ENCODE measurements at places on chromosomes 7 and 10.

- DNase-seq, result no peak
Measured at GRCh38 chr7:85224171-85224570, 37.3 kb upstream of the SEMA3D start.

- DNase-seq, result no peak
Measured at GRCh38 chr10:97842656-97843280, 6.9 kb upstream of the GOLGA7B start.

DNA sequence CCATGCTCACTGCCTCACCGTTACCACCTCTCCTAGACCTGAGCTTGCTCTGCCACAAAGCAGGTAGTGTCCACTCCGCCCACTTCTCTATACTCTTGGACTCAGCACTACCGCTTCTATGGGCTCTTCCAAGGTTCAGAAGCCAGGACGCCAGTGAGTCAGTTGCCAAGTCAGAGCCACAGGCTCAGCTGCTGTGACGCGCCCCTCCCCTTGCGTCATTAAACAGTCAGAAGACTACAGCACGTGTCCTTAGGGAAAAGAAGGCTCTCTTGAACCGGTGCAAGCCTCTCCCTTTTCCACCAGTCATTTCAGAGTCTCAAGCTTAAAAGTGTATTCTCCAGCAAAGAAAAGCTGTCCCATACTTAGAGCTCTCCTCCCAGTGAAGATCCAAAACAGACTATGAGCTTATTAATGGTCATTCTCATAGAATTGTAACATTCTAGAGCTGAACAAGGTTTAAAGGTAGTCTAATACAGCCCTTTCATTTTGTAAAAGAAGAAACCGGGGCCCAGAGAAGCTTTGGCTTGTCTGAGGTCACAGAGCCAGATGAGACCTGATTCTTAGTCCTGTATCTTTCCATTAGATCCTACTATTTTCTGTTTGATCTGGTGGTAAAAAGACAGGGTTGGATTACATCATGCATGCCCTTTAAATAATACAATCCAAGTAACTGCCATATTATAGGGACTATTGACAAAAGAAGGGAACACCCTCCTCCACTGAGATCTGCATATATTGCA, 40.9 kb upstream of the MET start:
- no peak for DNase-seq

- DNase-seq, result no peak
Measured at GRCh38 chr7:118974836-118975235, 750.3 kb downstream of the ANKRD7 start.

- no peak for DNase-seq
Measured at GRCh38 chr7:83359108-83359507, 196.4 kb upstream of the PCLO start.

- no peak for DNase-seq
Measured at GRCh38 chr7:148241700-148242293, 348.8 kb upstream of the C7orf33 start.

GRCh38 chr10:89115876-89116627, 91.1 kb downstream of the CH25H start:
- DNase-seq, result peak; percentile 6

GRCh38 chr7:18317941-18318340, 177.6 kb upstream of the HDAC9 start:
- DNase-seq, result no peak

DNA sequence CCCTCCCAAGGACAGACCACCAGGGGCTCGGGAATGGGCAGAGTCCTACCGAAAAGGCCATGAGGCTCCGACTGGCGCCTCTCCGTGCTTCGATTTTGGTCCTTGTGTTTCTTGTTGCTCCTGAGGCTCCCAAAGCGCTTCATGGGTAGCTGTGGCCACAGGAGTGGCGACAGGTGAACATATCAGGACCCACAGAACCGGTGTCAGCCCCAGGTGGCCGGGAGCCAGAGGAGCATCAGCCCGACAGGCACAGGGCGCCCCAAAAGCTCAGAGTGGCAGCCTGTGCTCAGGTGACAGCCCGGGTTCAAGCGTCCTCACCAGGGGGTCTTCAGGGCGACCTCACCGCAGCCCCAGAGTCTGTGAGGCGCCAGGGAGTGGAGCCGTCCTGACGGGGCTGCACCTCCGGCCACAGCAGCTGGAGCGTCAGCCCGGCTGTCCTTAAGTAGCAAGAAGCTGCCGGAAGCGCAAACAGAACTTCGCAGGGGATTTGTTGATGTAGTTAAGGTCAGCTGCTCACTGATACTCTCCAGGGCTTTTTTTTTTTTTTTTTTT, 141.0 kb downstream of the PRKAG2 start:
- DNase-seq, result no peak

GRCh38 chr10:88489107-88489506, 94.0 kb downstream of the RNLS start:
- no peak for DNase-seq

- DNase-seq, result no peak
Measured at GRCh38 chr10:24493165-24493564, 230.5 kb downstream of the ARHGAP21 start.

DNA sequence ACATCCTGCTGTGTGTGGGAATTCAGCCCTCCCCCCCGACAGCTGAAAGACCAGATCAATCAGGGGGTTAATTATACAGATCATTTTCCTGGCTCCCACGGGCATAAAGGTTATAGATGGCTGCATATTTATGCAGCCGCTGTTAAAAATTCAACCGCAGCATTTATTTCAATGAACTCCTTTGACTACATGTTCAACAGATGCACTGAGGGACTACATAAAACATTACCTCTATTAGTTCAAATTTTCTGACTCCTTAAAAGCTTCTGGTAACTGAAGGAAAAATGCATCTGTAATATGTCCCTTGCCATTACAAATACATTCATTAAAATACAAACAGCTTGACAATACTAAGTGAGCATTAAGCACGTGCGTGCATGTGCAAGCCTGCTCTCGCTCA, 49.7 kb upstream of the YAE1 start:
- DNase-seq, result no peak

GRCh38 chr10:72930276-72930675, 24.3 kb downstream of the PLA2G12B start:
- DNase-seq, result no peak

DNA sequence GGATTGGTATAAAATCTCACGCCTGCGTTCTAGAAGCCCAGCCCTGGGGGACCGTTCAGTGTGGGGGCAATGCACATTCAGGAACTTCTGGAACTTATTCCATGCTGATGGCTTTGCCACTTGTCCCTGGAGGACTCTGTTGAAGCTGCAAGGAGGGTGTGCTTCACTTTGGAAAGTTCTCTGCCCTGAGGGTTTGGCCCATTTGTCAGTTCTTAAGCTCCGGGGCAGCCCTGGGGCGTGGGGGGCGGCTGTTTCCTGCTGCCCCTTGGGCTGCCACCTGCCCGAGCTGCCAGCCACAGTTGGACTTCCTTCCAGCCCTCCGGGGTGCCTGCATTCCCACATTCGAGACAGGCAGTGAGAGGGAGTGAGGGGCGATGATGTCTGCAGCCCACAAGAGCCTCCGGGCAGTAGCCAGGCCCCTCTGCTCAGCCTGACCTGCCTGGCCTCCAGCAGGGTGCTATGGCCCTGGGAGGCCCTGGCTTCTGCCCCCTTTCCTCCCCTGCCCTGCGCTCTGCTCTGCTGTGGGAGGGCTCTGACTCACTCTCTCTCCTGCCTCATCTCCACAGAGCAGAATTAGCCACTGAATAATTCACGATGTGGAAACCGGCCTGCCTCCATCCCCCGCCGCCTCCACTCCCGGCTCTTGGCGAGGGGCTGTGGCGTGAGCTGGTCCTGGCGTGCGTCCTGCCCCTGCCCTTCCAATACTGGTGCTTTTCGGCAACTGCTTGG, 1.9 kb downstream of the TTYH3 start:
- DNase-seq, result peak; percentile 42

DNA sequence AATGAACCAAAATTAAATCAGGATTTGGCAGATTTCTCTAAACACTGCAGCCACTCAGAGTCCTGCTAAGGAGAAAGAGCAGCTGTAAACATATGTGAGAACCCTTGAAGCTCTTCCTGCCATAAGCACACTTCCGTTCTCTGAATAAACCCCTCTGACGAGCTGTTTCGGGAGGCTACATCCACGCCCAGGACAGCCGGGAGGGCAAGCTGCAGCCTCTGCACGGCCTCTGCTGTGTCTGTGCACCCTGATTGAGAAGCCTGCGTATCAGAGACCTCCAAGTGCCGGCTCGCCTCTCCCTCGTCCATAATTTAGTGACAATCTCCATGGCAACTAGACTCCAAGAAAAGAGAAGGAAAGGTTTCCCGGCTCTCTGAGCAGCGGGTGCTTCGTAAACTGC, 114.4 kb downstream of the PTPRN2 start:
- DNase-seq, result no peak

- no peak for DNase-seq
Measured at GRCh38 chr7:28483112-28483511, 70.8 kb downstream of the CREB5 start.

- DNase-seq, result no peak
Measured at GRCh38 chr10:124546055-124546369, 84.4 kb downstream of the LHPP start.

GRCh38 chr10:86090807-86091206, 275.8 kb downstream of the GRID1 start:
- DNase-seq, result no peak

DNA sequence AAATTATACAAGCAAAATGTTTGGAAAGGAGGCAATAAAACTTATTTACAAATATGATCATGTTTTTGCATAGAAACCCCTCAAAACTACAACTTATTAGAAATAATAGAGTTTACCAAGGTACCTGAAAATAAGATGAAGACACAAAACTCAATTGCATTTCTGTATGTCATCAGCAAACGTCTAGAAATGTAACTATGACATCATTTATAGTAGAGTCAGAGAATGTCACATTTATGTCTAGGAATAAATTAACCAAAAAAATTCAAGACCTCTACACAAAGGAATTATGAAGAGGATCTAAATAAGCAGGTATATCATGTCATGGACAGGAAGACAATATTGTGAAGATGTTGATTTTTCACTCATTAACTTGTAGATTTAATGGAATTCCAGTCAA, 81.1 kb downstream of the PALS2 start:
- DNase-seq, result no peak

DNA sequence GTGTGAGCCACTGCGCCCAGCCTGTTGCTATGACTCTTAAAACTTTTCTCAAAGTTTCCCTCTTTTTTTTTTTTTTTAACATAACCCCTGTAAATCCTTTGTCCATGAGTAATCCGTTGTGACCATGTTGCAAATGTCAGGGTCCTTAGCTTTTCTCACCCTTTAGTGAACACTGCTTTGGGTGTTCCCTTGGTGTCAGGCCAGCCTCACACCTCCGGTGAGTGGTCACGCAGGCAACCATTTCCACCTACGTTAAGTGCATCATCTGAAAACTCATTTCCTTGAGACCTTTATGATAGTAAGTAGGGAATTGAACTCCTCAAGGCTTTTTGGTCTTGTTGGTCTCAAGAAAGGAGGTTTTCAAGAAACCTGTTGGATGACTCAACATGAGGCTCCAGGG, 41.3 kb upstream of the OPN4 start:
- DNase-seq, result no peak

- no peak for DNase-seq
Measured at GRCh38 chr10:121983852-121984251, 5.1 kb upstream of the TACC2 start.

- DNase-seq, result no peak
Measured at GRCh38 chr10:78336402-78336791, 302.7 kb downstream of the RPS24 start.

DNA sequence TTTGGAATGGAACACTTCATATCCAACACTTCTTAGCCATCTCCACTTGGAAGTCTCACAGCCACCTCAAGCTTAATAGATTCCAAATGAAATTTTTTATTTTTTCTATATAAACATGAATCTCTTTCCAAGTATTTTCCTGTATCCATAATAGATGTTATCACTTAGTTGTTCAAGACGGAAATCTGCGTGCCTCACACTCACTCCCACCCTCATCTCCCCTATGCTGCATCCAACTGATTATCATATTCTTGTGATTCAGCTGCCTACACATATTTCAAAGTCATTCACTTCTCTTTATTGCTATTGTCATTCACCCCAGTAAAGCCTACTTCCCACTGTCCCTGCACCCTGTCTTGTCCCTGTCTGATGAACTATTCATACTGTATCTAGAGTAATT, 70.2 kb upstream of the MKX start:
- DNase-seq, result no peak

DNA sequence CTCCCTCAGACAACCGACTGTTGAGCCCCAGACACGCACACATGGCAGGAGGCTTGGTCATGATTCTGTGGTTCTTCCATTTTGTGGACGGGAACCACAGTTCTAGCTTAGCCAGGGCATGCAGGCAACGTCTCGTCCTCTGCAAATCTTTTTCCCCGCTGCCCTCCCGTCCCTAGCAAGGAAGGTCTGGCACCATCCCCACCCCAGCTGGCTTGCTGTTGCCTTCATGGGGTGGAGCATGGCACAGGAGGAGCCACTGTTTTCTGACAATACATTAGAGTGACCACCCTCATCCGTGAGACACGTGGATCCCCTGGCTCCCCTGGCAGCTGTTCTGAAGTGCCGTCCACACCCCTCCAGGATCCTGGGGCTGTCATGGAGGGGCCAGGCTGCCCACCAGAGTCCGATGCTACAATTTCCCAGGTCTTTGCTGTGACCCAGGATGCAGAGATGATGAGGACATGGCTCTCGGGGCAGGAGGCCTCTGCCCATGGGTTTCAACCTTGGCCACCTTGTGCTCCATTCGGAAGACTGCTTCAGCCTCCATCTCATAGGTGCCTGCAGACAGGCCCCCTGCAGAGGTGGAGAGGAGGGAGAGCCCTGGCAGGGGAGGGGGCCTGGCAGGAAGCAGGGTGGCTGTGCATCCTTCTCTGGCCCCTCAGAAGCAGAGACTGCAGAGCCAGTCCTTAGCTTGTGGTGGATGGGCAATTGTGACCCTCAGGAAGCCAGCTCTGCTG, 233.6 kb downstream of the GLRX3 start:
- DNase-seq, result no peak

GRCh38 chr10:132527339-132528063, 10.1 kb upstream of the INPP5A start:
- no peak for DNase-seq

- DNase-seq, result no peak
Measured at GRCh38 chr10:117550599-117551329, 8.2 kb downstream of the EMX2 start.

- no peak for DNase-seq
Measured at GRCh38 chr7:94423863-94424735, 29.4 kb downstream of the COL1A2 start.

- DNase-seq, result no peak
Measured at GRCh38 chr10:18238870-18239485, 98.8 kb downstream of the CACNB2 start.

DNA sequence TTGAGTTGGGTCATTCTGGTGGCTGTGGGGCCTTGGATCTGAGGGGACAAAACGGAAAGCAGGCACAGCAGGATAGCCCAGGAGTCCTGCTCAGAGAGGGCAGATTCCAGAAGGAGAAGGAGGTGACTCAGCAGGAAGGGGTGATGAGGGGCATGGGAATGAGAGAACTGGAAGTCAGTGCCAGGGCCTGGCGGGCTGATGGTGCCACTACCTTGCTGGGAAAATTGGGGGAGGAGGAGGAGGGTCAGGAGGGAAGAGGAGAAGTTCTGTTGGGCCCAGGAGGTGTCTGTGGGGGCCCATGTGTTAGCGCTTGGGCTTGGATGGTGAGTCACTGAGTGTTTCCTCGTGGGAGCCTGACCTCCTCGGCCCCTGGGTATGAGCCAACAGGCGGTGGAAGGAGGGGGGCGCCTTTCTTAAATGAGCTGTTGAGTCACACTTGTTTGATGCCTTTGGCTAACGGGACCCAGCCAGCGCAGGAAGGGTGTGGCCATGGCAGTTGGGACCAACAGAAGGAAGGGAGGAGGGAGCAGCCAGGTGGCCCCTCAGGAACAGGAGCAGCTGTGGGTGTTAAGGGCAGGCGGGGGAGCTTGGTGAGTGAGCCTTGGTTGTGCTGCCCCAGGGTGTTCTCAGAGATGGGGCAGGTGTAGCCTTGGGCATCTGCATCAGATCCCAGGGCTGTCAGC, 130.0 kb upstream of the BTBD16 start:
- peak; percentile 91 for DNase-seq

Measured in SW 1271 (cell line).